ENCODE measurements at places on chromosomes 16 and 17.

DNA sequence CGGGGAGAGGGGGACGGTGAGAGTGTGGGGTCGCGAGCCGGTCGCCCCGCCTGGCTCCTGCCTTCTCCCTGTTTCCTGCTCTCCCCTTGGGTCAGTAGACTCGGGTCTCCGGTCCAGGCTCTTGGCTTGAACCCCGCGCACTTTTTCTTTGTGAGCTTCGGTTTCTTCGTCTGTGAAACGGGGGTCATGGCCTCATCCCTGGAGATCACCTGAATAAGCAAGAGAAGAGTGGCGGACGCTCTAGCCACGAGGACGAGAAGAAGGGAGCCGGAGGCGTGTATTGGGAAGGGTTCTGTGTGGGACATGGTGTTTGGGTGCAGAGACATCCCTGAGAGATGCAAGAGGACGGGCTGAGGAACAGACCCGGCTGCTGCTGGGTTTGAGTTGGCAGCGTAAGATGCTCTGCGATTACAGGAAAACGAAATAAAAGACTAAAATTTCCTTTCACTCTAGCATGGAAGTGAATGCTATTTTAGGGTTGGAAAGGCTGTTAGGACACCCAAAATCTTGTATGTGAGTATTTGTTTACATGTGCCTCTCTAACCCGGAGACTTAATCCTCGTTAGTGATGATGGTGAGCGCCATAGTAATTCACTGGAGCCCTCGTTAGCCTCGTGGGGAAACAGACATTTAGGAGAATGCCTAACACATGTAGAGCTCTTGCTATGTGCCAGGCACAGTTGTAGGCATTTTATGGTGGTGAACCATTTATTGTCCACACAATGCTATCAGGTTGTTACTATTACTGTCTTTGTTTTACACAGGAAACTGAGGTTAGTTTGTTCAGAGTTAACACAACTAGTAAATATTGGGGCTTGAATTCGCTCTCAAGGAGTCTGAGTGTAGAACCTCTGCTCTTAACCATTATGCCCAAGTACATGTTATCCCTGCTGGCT lies 646 bp downstream of the KIF22 start:
- DNase-seq = no peak

GRCh38 chr17:34993031-34993430 lies 12.7 kb downstream of the LIG3 start:
- DNase-seq = no peak

- no peak for DNase-seq
Measured at GRCh38 chr16:78638371-78638770, 538.9 kb downstream of the WWOX start.

DNA sequence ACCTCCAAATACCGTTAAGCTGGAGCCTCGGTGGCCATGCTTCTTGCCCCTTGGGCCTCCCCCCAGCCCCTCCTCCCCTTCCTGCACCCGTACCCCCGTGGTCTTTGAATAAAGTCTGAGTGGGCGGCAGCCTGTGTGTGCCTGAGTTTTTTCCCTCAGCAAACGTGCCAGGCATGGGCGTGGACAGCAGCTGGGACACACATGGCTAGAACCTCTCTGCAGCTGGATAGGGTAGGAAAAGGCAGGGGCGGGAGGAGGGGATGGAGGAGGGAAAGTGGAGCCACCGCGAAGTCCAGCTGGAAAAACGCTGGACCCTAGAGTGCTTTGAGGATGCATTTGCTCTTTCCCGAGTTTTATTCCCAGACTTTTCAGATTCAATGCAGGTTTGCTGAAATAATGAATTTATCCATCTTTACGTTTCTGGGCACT lies 928 bp downstream of the HBA1 start:
- DNase-seq = no peak

DNA sequence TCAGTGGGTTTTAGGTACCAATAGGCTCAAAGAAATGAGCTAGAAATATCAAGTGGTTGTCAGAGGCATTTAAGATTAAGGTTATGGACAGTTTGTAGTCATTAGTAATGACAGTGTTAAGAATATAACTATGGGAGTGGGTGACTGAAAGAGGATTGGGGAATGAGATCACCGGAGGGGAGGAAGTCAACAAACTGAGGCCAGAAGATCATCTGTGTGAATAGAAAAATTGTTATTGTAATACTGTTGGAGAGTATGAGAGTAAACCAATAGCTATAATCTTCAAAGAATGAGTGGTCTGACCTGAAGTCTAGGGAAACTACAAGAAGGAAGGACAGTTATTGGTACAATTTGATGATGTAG lies 197.1 kb downstream of the TANC2 start:
- DNase-seq = no peak

DNA sequence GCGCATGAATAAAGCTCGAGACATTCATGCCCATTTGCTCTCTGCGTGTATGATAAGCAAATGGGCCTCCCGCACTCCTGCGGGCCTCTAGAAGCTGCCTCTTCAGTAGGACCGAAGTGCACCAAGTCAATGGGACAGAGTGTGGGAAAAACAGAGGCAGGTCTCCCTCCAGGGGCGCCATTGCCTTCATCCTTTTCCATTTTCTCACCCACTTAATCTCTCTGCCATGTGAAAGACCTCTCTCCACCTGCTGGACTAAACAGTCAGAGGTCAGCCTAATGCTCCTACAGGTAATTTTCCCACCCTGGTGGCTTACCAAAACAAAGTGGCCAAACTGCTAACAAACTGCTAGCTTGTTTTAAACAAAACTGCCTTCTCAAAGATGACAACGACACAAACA lies 210.9 kb downstream of the ZFHX3 start:
- DNase-seq = no peak

DNA sequence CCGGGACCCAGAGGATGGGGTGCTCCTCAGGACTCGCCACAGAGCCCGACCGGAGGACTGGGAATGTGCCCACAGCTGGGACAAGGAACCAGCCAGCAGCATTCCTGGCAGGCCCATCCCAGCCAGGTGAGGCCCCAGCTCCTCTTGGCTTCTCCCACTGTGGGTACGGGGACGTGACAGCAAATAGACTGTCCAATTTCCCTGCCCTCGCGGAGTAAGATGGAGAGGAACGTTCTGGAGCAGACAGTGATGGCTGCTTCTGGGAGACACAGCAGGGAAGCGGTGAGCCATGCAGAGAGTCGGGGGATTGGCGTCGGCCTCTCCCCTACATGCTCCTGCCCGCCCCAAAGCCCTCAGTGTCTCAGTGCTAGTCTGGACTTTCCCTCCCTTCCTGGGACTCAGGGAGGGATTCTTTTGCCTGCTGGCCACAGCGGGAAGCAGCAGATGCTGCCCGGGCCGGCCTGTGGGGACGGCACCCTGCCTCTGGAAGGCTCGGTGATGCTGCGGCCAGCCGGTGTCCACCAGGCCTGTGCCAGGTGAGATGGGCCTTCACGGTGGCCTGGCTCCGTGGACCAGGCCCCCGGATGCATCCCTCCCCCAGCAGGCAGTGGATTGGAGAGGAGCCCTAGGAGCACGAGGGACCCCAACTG lies 89.1 kb downstream of the SEC14L1 start:
- no peak for DNase-seq

DNA sequence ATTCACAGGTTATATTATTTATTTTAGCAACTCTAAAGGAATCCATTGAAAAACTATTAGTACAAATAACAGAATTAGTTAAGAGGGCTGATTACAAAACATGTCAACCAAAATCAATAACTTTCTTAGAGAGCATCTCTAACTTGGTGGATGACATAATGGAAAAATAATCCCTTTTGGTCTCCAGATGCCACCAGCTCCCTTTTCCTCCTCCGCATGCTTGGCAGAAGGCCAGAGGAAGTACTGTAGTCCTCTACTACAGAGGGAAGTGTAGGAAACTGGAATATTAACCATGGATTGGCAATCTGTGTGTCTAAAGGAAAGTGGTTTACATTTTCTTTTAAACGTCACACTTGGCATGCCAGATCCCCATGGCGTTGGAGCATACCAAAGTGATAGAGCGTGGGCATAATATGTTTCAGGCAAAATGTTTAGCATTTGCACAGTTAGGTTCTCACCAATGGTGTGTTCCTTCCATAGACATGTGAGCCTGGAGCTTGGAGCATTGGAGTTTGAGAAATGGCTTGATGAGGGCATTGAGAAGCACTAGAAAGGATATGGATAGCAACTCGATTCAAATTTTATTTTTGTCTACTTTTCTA lies 106.3 kb downstream of the PRKCB start:
- DNase-seq = peak; percentile 32

DNA sequence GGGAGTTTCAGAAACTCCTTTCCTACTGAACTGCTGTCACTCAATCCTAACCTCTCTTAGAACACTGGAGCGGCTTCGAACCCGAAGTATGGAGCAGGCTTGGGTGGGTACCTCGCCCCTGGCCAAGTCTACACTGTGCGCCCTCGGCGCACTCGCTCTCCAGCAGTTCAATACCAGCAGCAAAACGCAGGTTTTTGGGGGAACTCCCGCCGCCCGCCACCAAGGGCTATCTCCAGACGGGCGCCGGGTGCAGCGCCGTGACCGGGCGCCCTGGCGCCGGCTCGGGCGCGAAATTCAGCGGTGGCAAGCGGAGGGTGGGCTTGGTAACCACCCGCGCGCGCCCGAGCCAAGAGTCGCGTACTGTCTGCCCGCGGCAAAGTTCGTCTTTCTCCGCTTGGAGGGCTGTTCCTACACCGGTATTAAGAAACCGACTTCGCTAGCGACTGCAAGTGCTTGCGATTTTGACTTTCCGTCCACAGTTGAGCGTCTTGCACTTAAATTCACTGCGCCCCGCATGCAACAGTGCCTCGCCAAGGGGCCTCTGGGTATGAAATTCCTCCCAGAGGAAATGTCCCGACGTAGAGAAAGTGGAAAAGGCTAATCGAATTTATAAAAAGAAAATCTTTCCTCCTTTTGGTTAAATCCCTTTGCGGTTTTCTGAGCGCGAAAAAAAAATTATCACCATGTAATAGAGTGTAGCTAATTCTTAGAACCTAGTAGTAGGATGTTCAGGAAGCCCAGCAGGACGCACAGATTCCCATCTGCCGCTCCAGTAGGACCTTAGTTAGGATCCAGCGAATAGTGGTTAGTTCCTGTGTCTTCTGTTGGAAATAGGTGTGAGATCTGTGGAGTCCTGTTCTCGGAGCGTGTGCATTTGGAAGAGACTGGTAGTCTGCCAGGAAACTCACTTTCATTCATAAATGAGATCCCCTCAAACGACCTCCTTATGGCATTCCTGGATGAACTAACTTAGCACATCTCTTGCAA lies 5.0 kb upstream of the SALL1 start:
- DNase-seq = no peak

DNA sequence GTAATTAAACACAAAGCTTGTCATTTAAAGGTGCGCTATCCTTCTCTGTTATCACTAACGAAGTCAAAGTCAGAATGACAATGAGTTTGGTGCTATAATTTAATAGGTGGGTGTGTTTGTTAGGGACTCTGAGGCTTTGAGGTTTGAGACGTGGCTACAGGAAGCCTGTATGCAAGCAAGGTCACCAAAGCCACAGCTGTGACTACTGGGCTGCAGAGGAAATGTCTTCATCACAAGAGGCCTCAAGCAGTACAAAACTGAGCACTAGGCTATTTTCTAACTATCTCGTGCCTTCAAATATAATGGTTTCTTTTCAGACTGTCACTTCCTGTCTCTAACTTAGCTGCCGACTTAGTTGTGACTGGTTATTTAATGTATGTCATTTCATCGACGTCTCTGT lies 141.2 kb downstream of the AATF start:
- no peak for DNase-seq

GRCh38 chr17:4599505-4600281 lies 15.4 kb downstream of the SMTNL2 start:
- peak; percentile 76 for DNase-seq

DNA sequence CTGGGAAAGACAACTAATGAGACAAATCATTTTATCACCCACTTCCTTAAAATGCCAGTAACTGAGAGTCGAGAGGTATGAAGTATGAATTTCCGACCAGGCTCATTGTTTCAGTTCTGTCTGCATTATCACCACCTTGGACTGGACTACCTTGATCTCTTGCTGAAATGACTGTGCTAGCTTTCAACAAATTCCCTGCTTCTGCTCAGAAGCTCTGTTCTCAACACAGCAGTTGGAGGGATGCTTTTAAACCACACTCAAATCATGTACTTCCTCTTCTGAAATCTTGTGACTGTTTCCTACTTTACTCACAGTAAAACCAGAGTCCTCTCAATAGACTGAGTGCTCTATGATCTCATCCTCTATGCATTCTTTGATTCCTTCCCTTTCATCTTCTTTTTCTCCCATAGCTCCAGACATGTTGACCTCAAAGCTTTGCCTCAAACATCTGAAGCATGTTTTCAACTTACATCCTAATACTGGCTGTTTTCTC lies 195.8 kb downstream of the KCNJ2 start:
- no peak for DNase-seq

DNA sequence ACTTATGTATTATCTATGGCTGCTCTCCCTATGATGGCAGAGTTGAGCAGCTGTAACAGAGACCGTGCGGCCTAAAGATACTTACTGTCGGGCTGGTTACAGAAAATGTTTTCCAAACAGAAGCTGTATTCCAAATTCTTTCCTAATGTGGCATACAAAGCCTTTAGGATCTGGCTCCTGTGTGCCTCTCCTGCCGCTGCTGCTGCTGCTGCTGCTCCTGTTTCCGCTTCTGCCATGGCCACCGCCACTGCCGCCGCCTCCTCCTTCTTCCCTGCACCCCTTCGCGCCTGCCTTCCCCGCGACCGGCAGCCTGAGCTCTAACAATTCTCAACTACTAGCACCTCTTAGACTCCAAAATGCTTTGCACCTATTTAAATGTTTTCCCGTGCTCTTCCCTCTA lies 263.9 kb upstream of the TBX2 start:
- no peak for DNase-seq

GRCh38 chr17:17876959-17877528 lies 40.3 kb upstream of the SREBF1 start:
- DNase-seq = no peak

GRCh38 chr17:45791041-45791582 lies 7.0 kb downstream of the CRHR1 start:
- peak; percentile 49 for DNase-seq

GRCh38 chr16:66088681-66089080 lies 277.8 kb upstream of the CDH5 start:
- DNase-seq = no peak

GRCh38 chr16:3810198-3810664 lies 70.3 kb downstream of the CREBBP start:
- DNase-seq = no peak

DNA sequence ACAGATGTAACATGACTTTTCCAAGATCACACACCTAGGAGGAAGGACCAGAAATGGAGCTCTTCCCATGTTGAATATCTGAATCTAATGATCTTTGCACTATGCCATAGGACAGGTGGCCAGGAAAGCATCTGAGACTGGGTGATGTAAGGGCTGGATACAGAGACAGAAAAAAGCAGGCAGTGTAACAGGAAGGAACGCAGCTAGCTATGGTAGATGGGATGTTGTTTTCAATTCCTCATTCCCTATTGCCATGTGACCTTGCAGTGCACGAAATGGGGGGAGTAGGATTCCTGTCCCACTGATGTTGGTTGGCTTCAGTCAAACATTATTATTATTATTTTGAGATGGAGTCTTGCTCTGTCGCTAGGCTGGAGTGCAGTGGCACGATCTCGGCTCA lies 3.7 kb upstream of the NPIPB15 start:
- no peak for DNase-seq

GRCh38 chr17:72053449-72053848 lies 67.4 kb upstream of the SOX9 start:
- no peak for DNase-seq
